Endothelial cell (in vitro differentiated cells): ENCODE measurements at places on chromosomes 2 and 18.

- no peak for DNase-seq
- H3K4me3 ChIP-seq, result no peak overlapping the region
- H3K27me3 ChIP-seq, result no peaks in the 10 kb centered on the region
- peaks cover 7% of the 10 kb centered on the region for H3K4me1 ChIP-seq
- H3K27ac ChIP-seq, result no peak overlapping the region
Measured at GRCh38 chr2:212032536-212033219, 505.9 kb downstream of the ERBB4 start.

GRCh38 chr2:98891591-98891990 is 44.4 kb downstream of the CRACDL start:
- H3K4me1 ChIP-seq, result no peaks in the 10 kb centered on the region
- no peak overlapping the region for H3K4me3 ChIP-seq
- no peak overlapping the region for H3K27ac ChIP-seq
- no peaks in the 10 kb centered on the region for H3K36me3 ChIP-seq
- no peaks in the 10 kb centered on the region for H3K27me3 ChIP-seq

- H3K4me3 ChIP-seq, result no peak overlapping the region
- H3K4me1 ChIP-seq, result peaks cover 5% of the 10 kb centered on the region
- peaks cover 2% of the 10 kb centered on the region for H3K27me3 ChIP-seq
- DNase-seq, result no peak
Measured at GRCh38 chr18:5995626-5996025, 100.3 kb upstream of the TMEM200C start.

DNA sequence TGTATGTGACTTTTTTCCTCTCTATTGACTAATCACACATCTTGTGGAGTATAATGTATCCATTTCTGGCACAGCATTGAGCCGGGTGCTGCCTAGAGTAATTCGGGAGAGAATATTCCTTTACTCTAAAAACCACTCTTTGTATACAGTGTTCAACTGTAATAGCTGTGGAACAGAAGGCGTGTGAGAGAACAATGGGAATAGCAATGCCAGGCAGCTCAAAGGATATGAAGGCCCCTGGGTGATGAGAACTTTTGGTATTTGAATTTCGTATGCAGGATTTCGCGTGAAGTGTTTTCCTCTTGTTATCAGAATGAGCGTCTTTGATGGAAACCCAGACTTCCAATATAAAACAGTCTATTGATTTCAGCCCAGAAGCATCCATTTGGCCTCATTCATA is 84.6 kb upstream of the MAP3K20 start:
- H3K4me1 ChIP-seq, result peaks cover 13% of the 10 kb centered on the region
- H3K27ac ChIP-seq, result no peak overlapping the region
- H3K36me3 ChIP-seq, result no peaks in the 10 kb centered on the region
- H3K27me3 ChIP-seq, result peaks cover 3% of the 10 kb centered on the region
- no peak for DNase-seq
- no peak overlapping the region for H3K4me3 ChIP-seq

DNA sequence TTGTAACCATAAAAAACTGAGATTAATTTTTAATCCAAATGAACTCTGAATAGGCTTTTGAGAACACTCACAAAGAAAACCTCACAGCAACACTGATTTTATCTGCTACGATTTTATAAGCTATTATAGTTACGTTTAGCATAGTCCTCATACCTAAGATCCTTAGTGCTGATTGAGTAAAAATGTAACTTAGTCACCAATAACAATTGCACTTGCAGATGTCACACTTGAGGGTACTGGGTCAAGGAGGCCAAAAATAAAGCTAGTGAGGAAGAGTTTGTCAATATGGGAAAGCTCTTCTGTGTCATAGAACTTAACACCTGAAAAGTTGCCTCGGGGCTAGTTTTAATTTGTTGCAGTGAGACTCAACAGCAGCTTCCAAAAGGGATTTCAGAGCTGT is 706.5 kb upstream of the FAM98A start:
- H3K27ac ChIP-seq, result no peak overlapping the region
- H3K27me3 ChIP-seq, result no peaks in the 10 kb centered on the region
- no peak for DNase-seq

GRCh38 chr2:86298411-86299390 is 38.7 kb downstream of the REEP1 start:
- H3K4me3 ChIP-seq, result no peak overlapping the region
- peaks cover 9% of the 10 kb centered on the region for H3K27me3 ChIP-seq
- H3K4me1 ChIP-seq, result peaks cover 23% of the 10 kb centered on the region
- H3K36me3 ChIP-seq, result no peaks in the 10 kb centered on the region
- H3K27ac ChIP-seq, result peak overlapping the region; percentile 63

- H3K4me1 ChIP-seq, result no peaks in the 10 kb centered on the region
- H3K27me3 ChIP-seq, result no peaks in the 10 kb centered on the region
- no peak for DNase-seq
- H3K36me3 ChIP-seq, result no peaks in the 10 kb centered on the region
- H3K4me3 ChIP-seq, result no peak overlapping the region
- H3K27ac ChIP-seq, result no peak overlapping the region
Measured at GRCh38 chr2:40431600-40431955, 20.3 kb downstream of the SLC8A1 start.

DNA sequence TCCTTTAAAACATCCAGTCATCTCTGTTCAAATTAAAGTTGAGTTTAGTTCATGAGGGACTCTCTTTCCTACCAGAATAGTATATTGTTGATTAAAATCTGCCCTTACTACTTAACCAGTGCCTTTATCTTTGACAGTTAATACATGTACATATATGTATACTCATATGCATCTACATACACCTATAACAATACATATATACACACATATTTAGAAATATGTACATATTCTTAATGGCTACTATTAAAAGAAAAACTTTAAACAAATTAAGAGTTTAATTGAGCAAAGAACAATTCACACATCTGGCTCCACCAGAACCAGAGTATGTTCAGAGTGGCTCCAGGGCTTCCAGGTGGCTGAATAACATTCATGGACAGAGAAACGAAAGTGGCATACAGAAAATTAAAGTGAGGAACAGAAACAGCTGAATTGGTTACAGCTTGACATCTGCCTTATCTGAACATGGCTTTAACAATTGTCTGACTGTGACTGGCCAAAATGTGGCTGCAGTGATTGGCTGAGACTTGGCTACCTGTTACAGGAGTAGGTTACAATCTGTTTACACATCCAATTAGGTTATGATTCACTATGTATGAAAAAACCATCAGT is 38.8 kb downstream of the ZNF519 start:
- H3K36me3 ChIP-seq, result no peaks in the 10 kb centered on the region
- H3K27ac ChIP-seq, result no peak overlapping the region
- H3K4me1 ChIP-seq, result peaks cover 4% of the 10 kb centered on the region
- DNase-seq, result no peak
- no peak overlapping the region for H3K4me3 ChIP-seq

GRCh38 chr2:45012733-45013132 is 3.5 kb upstream of the SIX2 start:
- H3K27me3 ChIP-seq, result peaks cover 26% of the 10 kb centered on the region
- no peak for DNase-seq
- H3K4me3 ChIP-seq, result peak overlapping the region; percentile 47
- H3K4me1 ChIP-seq, result peaks cover 18% of the 10 kb centered on the region
- H3K27ac ChIP-seq, result no peak overlapping the region
- no peaks in the 10 kb centered on the region for H3K36me3 ChIP-seq

DNA sequence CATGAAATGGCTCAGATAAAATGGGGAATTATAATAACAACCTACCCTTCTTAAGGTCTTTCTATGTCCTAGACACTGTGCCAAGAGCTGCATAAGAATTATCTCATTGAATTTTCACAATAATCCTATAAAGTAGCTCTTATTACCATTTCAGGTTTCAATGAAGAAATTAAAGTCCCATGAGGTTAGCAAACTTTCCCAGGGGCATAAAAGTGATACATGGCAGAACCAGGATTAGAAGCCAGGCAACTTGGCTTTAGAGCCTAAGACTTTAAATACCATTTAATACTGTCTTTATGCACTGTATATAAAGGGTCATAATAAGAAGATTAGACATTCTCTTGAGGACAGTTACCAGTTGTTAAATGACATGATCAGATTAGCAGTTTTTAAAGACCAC is 130.1 kb downstream of the GCA start:
- no peak for DNase-seq
- peaks cover 3% of the 10 kb centered on the region for H3K4me1 ChIP-seq

DNA sequence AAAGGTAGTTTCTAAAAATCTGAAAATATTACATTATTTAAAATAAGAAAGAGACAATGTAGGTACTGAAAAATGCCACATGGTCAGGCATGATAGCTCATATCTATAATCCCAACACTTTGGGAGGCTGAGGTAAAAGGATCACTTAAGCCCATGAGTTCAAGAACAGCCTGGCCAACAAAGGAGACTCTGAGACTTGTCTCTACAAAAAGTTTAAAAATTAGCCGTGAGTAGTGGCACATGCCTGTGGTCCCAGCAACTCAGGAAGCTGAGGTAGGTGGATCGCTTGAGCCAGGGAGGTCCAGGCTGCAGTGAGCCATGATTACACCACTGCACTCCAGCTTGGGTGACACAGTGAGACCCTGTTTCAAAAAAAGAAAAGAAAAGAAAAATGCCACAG is 21.8 kb downstream of the ATAD2B start:
- H3K36me3 ChIP-seq, result no peaks in the 10 kb centered on the region
- H3K27ac ChIP-seq, result no peak overlapping the region
